ENCODE measurements at places on chromosomes 3 and 15.
A peak's percentile ranks its signal among the peaks of the same experiment; 100 is the strongest.

DNA sequence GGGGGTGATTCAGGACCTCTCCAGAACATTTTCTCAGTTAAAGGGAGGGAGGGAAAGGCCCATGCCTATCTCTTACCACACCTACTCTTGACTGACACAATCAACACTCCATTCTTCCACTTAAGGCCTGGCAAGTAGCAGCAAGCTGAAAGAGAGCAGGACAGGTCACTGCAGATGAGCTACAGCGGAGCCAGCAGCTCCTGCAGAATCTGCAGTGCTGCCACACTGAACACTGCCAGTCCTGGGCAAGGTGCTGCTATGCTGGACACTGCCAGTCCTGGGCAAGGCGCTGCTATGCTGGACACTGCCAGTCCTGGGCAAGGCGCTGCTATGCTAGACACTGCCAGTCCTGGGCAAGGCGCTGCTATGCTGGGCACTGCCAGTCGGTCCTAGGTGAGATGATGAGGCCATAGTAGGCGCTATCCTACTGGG, 143.7 kb downstream of the MYLK start:
- no peak for DNase-seq

GRCh38 chr3:133578548-133579191, 5.2 kb downstream of the CDV3 start:
- DNase-seq = no peak

- peak; percentile 21 for DNase-seq
These were observed 103.0 kb upstream of the ARHGEF26 start for GRCh38 chr3:154018100-154018696.

- DNase-seq = no peak
These were observed 71.2 kb upstream of the GOLGA8B start for GRCh38 chr15:34654625-34655024.

GRCh38 chr15:44137750-44138149, 57.3 kb downstream of the FRMD5 start:
- no peak for DNase-seq

DNA sequence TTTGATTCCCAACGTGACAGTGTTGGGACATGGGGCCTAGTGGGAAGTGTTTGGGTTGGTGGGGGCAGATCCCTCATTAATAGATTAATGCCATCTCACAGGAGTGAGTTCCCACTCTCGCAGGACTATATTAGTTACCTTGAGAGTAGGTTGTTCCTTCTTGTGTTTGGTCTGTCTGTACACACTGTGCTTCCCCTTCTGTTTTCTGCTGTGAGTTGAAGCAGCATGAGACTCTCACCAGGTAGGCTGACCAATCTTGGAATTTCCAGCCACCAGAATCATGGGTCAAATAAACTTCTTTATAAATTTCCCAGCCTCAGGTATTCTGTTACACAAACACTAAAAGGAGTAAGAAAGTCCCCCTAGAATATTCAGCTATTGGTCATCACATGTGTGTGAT, 145.4 kb downstream of the ERC2 start:
- no peak for DNase-seq
